Stimulated activated CD4-positive, alpha-beta T cell treated with anti-CD3 and anti-CD28 coated beads, Interleukin-15, amount 100 ng/mL, for 48 hours (primary cell): ENCODE measurements at places on chromosomes 7 and 10.

DNA sequence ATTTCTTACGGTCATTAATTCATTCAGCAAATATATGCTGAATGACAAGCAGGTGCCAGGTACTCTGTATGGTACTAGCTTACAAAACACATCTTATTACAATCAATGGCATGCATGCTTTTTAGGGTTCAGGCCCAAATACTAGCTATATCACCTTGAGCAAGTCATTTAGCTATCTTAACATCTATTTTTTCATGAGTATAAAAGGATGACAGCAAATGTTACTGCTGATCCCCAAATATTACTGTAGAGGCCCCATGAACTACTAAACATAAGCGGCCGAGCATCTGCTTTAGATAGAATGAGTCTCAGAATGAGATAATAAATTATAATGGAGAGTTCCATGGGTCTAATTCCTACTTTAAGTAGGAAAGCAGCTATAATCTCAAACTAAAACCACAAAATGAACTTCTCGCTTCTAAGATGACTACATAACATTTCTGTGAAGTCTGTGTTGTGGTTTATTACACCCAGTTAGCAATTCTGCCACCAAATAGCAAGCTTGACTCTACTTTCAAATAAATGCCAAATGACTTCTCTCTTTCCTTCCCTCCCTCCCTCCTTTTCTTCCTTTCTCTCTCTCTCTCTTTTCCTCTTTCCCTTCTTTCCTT lies 113.7 kb upstream of the LRRN3 start:
- DNase-seq = no peak

DNA sequence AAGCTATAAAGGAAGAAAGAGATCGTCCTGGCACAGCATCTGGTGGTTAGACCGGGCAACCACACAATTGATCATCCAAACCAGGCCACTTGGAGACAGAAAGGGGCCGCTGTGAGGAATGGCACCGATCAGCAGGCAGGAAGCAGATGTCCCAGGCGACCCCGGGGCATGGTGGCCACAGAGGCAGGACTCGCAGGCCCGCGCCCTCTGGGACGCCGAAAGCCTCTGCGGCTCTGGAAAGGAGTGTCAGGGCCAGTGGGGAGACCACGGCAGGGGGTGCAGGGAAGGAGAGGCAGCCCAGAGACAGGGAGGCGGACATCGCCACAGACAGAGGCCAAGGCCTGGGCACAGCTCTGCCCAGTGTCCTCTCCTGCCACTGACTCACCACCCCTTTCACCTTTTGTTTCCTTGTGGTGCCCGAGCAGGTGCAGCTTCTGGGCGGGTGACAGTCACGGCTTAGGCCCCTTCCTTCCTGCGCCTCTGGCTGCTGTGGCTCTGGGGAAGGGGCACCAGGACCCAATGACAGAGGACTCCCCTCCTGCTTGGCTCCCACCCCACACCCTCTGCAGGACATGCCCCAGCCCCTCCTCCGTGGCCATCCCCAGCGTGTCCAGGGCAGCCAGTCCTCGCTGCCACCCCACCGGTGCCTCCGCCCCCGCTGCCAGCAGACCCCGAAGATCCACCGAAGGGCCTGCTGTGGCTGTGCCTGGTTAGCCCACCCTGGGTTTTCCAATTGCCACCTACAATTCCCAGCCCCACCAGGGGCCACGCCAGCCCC lies 10.9 kb downstream of the STK32C start:
- DNase-seq = no peak

DNA sequence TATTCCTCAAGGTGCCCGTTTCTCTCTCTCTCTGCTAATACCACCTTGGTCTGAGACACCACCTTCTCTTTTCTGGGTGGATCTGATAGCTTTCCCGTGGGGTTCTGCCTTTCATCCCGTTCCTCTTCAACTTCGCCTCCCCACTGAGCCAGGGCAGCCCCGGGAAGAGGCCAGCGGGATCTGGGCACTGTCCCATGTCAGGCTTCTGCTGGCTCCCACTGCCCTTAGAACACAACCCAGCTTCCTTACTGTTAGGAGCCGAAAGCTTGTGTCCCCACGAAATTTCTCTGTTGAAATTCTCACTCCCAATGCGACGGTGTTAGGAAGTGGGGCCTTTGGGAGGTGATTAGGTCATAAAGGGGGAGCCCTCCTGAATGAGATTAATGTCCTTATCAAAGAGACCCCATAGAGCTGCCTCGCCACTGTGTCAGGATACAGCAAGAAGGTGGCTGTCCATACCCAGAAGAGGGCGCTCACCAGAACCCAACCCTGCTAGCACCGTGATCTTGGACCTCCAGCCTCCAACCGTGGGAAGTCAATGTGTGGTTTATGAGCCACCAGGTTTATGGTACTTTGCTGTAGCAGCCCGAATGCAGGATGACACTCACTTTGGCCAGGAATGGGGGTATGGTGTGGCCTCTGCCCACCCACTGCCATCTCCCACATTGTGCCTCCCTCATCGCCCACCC lies 79.2 kb downstream of the CAMK1D start:
- DNase-seq = no peak

- DNase-seq = no peak
Measured at GRCh38 chr7:41113719-41114118, 589.2 kb downstream of the INHBA start.

GRCh38 chr7:949021-949934 lies 5.2 kb downstream of the ADAP1 start:
- DNase-seq = no peak

- DNase-seq = no peak
Measured at GRCh38 chr10:116620423-116621400, at the start of gene PNLIPRP2. Gene PNLIPRP2 (plus strand): TSS chr10:116620953.

- no peak for DNase-seq
Measured at GRCh38 chr7:157854066-157854891, 517.5 kb downstream of the DNAJB6 start.

GRCh38 chr7:77760809-77761453 lies 37.3 kb downstream of the TMEM60 start:
- DNase-seq = no peak

GRCh38 chr10:71260622-71261325 lies 48.4 kb downstream of the UNC5B start:
- no peak for DNase-seq

DNA sequence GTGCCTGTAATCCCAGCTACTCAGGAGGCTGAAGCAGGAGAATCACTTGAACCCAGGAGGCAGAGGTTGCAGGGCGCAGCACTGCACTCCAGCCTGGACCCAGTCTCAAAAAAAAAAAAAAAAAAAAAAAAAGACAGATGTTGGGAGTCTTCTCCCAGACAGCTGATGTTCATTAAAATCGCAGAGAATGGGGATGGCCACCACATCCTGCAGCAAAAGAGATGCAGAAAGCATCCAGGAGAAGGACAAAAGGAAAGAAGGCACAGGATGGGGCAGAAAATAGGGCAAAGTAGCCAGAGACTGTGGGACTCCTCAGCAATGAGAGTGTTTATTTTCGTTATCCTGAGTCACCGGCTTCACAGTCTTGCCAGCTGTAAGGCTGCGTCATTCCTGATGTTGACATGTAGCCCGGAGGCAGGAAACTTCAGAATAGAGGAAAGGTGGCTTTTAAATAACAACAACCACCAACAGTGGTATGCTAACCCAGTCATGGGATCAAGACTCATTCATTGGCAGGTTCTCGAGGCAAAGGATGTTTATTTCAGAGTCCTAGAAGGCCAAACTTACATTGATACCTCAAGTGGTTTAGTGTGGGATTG lies 149.5 kb upstream of the SVIL start:
- DNase-seq = no peak

DNA sequence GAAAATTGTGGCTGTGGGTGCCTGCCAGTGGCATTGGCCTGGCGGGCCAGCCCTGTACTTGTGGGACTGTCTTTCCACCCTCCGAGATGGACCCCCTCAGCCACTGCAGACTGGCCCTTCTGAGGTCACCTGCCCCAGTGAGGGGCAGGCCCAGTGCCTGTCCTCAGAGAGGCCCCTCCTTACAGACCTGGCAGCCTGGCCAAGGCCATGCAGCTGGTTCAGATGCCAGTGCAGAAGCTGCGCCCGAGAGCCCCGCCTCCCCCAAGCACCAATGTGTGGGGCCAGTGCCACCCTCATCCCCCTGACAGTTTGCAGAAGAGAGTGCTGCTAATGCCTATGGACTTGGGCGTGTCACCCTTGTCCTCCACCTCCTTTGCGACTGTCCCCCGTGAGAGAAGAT lies 10.0 kb downstream of the ZNF316 start:
- no peak for DNase-seq

DNA sequence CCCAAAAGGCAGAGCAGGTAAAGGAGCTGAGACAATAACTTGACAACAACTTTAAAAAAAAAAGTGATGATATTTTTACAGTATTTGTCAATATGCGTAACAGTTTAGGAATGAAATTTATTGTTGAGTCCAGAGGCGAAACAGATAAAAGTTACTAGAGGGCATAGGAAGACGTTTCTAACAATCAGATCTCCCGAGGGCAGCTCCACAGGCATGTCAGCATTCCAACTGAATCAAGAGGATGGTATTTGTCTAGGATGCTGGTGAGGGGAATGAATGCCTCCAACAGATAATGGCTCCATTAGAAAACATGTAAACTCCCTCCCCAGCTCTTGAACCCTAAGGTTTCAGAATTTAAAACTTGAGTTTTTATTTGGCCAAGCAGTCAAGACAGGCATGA lies 733.9 kb upstream of the SORCS1 start:
- DNase-seq = no peak

DNA sequence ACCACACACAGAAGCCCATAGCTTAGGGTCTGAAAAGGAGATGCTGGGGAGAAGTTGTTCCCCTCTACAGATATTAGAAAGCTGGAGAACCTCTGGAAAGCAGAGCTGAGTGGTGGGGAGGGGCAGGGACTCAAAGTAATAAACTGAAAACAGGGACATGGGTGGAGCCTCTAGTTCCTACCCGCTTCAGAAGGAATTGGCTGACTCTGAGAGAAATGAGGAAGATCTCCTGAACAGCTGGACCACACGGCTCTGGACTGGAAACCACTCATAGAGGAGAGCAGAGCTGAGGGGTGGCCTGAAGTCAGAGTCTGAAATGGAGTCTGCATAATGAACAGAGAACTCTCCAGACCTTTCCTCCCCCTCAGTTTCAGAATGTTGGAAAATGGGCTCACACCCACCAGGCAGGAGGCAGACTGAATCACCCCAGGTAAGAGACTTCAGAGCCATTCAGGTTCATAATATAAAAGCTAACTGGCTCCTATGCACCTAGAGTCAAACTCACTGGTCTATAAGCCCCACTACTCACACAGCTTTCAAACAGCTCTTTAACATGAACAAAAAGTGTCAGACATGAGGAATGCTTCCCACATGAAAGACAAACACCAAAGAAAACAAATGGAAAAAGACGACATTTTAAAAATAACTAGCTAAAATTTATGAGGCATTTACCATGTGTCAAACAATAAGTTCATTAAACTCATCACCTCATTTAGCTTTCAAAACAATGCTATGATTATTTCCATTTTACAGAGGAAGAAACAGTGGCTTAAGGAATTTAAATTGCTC lies 68.1 kb downstream of the RNF216 start:
- no peak for DNase-seq

- DNase-seq = no peak
Measured at GRCh38 chr7:108468246-108468645, 12.0 kb upstream of the NRCAM start.

GRCh38 chr7:38257350-38257677 lies 16.1 kb downstream of the TARP start:
- DNase-seq = no peak

- no peak for DNase-seq
Measured at GRCh38 chr10:43254881-43255633, 11.8 kb downstream of the RASGEF1A start.
